CMK (cell line): ENCODE measurements at places on chromosomes 7 and 10.

GRCh38 chr10:130824230-130825014 lies 487.1 kb downstream of the TCERG1L start:
- no peak for DNase-seq

DNA sequence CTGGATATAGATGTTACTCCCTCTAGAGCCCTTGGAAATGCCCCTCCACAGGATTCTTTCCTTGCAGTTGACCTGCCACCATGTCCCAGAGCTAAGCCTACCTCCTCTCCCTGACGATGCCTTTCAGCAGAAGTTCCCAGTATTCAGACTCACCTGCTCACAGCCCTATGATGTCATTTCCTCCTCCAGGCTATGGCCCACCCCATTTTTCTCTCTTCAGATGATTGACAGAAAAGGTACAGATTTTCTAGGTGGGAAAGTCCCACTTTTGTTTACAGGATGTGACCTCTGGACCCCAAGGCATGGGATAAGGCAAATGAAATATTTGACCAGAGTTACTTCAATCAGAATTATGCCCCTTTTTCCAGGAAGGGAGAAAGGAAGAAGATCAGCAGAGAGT lies 280.2 kb upstream of the PHYHIPL start:
- no peak for DNase-seq

- no peak for DNase-seq
These were observed 637.0 kb downstream of the ZNF716 start for GRCh38 chr7:58086871-58087535.

DNA sequence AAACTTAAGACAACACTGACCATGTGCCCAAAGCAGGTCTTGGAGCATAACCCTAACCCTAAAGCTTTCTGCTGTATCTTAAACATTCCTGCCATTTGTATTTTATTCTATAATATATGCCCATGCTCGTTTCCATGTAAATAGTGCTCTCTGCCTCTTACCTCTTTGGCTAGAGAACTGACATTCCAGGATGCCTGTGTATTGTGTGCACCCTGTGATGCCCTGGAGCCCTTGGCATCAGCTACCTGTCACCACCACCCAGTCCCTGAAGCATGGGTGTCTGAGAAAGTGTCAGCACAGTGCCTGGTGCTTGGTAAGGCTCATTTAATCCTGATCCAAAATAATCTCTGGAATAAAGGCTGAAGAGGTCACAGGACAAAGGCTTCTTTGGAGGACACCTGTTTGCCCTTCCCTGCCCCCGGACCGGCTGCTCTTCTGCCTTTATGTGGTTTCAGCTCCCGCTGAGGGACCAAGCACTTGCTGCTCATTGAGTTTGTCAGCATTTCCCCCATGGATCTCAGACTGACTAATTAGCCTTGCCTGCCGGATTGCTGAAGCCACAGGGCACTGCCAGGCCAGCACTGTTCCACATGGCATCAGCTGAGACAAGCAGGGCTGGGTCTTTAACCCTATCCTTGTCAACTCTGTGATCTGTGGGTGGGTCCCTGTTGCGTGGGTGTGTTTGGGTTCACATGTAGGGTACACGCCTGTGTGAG lies 139.1 kb upstream of the SORCS3 start:
- DNase-seq = no peak

DNA sequence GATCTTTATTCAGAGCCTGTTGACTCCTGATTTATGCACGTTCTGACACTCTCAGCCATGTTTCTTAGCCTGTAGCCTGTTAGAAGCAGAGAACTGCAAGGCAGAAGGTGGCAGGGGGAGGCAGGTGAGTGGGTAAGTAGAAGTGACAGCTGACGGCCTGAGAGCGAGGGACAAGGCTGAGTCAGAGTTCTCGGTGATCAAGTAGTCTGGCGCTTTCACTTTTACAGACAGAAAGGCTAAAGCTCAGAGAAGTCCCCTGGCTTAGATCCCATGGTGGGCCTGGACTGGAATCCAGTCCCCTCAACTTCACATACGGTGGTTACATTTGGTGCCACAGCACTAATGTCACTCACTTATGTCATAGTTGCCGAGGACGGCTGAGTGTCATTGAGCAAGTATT lies 139.0 kb downstream of the TACC2 start:
- DNase-seq = no peak

GRCh38 chr7:85655252-85655651 lies 468.4 kb upstream of the SEMA3D start:
- no peak for DNase-seq

DNA sequence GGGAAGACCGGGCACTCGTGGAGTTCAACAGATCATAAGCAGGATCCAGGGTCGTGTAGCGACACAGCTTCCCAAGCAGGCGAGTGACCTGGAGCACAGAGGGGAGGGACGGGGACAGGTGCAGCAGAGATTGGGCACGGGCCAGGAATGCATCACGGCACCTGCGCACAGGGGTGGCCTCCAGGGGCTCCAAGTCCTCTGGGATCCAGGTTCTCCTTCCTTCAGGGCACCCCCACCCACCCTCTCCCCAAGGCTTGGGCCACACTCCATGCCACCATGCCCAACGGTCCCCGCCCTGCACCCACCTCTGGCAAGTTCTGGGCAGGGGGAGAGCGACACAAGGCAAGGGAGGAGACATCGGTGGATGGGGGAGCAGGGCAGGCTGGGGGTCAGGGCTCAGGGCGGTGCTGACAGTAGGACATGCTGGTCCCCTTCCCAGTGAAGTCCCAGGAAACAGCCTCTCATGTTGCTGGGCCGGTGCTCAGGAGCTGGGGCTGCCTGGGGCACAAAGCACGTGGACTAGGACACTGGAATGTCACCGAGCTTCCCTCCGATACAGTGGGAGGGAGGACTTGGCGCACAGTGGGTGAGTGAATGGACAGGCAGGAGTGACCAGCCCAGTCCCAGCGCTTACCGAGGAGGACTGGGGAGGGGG lies 597.3 kb downstream of the PTPRN2 start:
- DNase-seq = no peak

DNA sequence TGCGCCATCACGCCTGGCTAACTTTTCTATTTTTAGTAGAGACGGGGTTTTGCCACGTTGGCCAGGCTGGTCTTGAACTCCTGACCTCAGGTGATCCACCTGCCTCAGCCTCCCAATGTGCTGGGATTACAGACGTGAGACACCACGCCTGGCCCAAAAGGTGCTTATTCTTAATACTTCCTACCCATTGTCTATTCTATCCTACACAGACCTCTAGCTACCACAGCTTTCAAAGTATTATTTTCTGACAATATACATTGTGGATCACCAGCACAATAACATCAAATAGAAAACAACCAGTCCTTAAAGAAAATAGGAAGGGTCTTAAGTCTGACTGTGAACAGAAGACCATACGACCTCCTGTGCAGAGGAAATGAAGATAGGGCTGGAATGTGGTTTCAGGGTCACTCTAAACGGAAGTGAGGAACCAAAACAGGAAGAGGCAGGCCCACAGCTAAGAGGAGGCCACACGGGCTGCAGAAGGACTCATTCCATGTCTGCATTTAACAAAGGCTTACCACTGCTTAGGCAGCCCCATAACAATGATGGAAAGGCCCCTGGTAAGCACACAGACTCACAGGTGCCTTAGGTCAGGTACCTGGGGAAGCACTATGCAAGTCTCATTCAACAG lies 115.2 kb downstream of the ZFAND4 start:
- DNase-seq = peak; percentile 88

DNA sequence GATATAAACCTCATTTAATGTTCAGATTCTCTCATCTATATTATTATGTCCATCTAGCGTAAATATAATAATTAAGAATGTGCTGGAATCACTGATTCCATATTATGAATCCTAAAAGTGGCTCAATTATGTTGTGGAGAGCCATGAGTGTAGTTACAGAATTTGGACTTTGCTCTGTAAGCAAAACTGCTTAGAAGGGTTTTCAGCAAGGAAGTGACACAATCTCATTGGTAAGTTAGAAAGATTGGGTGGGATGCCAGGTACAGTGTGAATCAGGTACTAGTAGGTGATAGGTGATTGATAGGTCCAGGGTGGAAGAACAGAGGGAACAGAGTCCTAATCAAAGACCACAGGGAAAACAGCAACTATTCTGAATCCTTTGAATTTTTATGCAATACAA lies 74.9 kb upstream of the ABLIM1 start:
- DNase-seq = no peak

DNA sequence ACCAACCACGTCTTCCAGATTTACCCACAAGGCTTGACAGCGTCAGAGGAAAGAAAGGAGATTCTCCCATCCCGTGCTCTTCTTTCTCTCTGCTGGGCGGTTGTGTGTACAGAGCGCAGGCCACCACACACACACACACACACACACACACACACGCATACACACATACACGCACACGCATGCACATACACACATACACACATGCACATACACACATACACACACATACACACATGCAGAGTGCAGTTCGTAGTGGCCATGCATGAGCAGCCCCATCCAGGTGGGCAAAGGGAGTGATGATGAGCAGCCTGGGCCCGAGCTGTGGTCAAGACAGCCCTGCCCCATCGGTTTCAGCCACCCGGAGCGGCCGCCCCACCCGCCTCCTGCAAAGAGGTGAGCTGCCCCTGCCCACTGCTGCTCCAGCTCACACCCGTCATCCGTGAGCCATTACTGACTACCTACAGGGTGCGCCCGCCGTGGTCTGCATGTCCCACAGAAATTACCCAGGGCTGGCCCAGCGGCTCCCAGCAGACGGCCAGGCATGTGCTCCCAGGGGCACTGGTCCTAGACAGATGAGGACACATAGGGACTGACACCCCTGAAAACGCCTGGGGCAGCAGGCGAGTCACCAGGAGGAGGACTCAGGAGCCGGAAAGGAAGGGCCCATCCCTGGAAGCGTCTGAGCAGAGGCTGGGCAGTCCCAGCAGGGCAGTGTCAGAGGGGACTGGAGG lies 69.6 kb downstream of the ASB13 start:
- DNase-seq = no peak

DNA sequence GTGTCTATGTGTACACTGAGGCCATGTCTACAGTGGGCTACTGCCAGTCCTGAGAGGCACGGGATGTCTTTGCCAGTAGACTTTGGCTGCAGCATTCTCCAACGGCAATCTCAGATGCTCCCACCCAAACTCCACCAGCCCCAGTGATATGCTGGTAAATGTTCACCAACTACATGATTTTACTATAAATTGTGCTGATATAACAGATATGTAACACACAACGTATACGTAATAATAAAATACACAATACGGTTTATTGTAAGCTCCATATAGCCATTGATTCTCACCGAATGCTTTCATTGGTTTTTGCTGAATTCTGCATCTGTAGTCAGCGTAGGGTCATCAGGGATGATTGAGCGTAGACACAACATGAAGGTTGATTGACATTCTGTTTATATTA lies 47.3 kb upstream of the C7orf33 start:
- no peak for DNase-seq

DNA sequence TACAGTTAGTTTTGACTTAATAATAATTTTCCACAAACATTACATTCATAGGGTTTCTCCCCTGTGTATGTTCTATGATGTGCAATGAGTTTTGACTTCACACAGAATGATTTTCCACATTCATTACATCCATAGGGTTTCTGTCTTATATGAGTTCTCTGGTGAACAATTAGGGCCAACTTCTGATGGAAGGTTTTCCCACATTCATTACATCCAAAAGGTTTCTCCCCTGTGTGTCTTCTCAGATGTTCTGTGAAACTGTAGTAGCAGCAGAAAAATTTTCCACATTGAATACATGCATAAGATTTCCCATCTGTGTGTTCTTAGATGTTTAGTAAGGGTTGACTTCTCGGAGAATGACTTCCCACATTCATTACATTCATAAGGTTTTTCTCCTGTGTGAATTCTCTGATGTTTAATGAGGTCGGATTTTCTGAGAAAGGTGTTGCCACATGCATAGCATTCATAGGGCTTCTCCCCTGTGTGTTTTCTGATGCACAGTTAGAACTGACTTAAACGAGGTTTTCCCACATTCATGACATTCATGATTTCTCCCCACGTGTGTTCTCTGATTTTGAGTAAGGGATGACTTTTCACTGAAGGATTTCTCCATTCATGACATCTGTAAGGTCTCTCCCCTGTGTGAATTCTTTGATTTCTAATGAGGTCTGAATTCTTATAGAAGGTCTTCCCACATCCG lies 118.5 kb downstream of the ZNF33B start:
- no peak for DNase-seq
